ENCODE measurements at places on chromosomes 4 and X.

GRCh38 chr4:15725608-15726007 lies 22.7 kb downstream of the BST1 start:
- no peak for DNase-seq

- DNase-seq, result no peak
These were observed 425.1 kb downstream of the PDHA2 start for GRCh38 chr4:96264941-96265463.

DNA sequence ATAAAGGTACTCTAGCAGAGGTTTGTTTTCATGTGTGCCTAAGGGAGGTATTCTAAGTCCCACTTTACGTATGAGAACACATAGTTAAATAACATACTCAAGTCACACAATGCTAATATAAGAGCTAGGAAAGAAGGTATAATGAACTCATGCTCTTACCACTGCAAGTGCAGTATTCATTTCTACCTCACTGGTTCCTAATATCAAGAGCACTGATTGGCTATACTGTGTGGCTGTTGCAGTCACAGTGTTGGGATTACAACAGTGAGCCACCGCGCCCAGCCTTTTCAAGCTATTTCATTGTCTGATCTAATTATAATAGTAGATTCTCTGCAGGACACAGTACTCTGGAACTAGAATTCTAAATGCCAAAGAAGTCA lies 84.0 kb downstream of the PDS5A start:
- no peak for DNase-seq

- no peak for DNase-seq
These were observed 10.3 kb downstream of the MRPL1 start for GRCh38 chr4:77872723-77873445.

GRCh38 chr4:20618731-20619130 lies 81.5 kb upstream of the PACRGL start:
- DNase-seq, result no peak

GRCh38 chr4:154916068-154916467 lies 135.0 kb downstream of the RBM46 start:
- DNase-seq, result no peak

DNA sequence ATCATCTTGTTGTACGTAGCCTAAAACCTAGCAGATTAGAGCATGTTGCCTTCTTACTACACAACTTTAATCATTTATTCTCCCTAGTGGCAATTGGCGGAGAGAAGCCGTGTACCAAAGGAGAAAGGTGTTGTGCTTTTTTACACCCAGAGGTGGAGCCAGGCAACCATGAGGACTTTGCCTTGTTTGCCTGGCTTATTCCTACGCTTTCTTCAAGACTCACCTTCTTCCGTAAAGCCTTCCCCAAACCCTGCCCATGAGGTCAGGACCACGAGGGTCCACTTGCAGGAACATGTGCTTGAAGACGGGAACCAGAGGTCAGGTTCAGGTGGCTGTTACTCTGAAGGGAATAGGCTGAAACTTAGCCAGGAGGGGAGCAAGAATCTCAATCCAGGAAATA lies 290.5 kb downstream of the RAB28 start:
- no peak for DNase-seq

GRCh38 chr4:1690698-1691097 lies 6.6 kb upstream of the FAM53A start:
- no peak for DNase-seq

- no peak for DNase-seq
These were observed 577.6 kb downstream of the KLHL13 start for GRCh38 chrX:117539090-117539418.

- DNase-seq, result no peak
These were observed 538 bp upstream of the CYTL1 start for GRCh38 chr4:5019796-5020195.

All from stimulated activated CD8-positive, alpha-beta memory T cell treated with anti-CD3 and anti-CD28 coated beads, Interleukin-7, amount 100 ng/mL, for 1 hour (primary cell).